Stimulated activated CD4-positive, alpha-beta T cell treated with anti-CD3 and anti-CD28 coated beads, TNF-alpha, amount 100 ng/mL, for 1 hour (primary cell): ENCODE measurements at places on chromosomes 7 and 10.

- DNase-seq = no peak
Observed at GRCh38 chr10:113158183-113158582, 208.1 kb downstream of the TCF7L2 start.

DNA sequence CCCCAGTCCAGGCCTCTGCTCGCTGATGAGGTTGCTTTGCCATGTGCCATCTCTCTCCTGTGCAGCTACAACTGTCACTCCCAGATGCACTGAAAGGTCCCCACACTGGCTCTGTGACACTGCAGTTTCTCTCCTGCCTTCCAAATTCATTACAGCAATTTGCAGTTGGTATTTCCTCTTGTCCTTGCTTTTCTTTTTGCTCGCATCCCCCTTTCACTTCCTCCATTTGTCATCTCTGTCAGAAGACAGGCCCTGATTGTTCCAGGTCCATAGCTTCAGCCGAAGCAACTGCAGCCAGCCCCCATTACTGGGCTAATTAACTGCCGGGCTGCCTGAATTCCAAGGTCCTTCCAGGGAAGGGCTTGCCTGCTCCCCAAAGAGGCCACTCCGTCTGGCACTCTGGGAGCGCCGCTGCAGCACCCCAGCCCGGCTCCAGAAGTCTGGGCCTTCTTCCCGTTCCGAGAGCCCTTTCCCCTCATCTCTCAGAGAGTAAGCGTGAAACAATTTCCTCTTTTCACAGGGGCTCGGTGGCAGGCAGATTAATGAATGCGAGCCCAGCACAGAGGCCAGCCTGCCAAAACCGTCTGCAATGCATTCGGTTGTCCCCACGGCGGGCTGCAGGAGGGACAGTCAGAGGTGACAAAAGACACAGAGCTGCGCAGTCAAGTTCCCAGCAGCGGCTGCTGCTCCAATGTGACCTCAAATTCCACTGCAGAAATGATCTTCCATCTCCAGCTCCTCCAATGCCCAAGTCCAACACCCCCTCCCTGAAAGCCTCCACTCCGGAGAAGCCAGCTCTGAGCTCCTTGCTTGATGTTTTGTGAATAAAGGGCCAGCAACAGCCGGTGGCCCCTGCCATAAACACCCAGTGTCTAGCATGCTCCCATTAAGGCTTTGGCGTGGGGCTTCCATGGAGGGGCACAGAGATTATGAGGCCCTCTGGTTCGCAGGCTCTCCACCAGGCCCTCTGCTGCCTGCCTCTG, 279.4 kb upstream of the HABP2 start:
- DNase-seq = no peak

DNA sequence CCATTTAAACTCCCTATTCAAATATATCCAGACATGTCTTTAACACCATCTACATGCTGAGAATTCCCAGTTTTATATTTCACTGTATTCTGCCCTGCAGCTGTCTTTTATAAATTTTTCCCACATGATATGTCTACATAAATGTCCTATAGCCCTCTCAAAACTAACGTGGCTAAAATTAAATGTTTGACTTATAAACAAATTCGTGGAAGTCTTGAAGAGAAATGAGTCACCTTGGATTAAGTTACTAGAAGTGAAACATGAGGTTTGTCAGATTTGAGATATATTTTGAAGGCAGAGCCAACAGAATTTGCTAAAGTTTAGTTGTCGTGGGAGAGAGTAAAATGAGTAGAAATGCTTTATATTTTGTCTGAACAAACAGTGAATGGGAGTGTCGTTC, 386.9 kb upstream of the CNTNAP2 start:
- no peak for DNase-seq

GRCh38 chr10:77021966-77022490, 615.6 kb downstream of the KCNMA1 start:
- DNase-seq = no peak

- no peak for DNase-seq
Observed at GRCh38 chr10:122699796-122700455, at the start of gene C10orf120. TSS of gene C10orf120 (minus strand) at chr10:122699846. CDS start at chr10:122699790, 56 bp downstream.

GRCh38 chr7:70347463-70348254, 749.4 kb downstream of the AUTS2 start:
- no peak for DNase-seq

DNA sequence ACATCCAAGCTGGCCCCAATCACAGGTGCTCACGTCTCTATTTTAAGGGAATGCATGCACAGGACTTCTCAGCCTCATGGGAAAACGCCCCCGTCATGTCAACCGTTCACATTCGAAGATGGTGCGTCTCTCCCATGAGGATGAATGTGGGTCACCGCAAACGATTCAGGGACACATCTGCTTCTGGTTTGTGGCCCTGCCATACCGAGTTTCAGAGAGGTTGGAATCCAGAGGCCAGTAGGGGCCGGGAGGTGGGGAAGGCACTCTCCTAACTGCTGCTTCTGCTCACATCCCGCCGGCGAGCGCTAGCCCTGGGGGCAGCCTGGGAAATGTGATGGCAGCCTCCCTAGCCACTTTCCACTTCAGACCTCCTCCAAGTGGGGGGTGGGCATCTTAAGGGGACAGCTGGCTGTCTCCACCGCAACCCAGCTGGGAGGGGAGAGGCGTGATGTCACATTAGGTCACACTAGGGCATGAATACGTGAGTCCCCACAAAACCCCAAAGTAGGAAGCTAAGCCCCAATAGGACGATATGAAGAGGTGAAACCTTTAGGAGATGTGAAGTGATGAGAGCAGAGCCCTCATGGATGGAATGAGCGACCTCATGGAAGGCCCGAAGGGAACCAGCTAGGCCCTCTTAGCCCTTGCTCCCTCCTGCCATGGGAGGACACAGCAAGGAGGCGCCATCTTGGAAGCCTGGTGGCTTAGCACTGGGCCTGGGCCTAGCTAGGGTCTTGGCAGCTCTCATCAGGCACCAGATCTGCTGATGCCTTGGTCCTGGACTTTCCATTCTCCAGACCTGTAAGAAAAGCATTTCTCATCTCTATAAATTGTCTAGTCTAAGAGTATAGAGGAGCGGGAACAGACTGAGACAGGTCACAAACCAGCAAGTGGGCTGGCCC, 107.8 kb downstream of the TCERG1L start:
- no peak for DNase-seq

- no peak for DNase-seq
Observed at GRCh38 chr10:76869931-76870330, 767.7 kb downstream of the KCNMA1 start.

GRCh38 chr7:121591926-121592325, 195.8 kb upstream of the FAM3C start:
- no peak for DNase-seq

GRCh38 chr10:121899727-121900126, 28.1 kb downstream of the ATE1 start:
- no peak for DNase-seq

DNA sequence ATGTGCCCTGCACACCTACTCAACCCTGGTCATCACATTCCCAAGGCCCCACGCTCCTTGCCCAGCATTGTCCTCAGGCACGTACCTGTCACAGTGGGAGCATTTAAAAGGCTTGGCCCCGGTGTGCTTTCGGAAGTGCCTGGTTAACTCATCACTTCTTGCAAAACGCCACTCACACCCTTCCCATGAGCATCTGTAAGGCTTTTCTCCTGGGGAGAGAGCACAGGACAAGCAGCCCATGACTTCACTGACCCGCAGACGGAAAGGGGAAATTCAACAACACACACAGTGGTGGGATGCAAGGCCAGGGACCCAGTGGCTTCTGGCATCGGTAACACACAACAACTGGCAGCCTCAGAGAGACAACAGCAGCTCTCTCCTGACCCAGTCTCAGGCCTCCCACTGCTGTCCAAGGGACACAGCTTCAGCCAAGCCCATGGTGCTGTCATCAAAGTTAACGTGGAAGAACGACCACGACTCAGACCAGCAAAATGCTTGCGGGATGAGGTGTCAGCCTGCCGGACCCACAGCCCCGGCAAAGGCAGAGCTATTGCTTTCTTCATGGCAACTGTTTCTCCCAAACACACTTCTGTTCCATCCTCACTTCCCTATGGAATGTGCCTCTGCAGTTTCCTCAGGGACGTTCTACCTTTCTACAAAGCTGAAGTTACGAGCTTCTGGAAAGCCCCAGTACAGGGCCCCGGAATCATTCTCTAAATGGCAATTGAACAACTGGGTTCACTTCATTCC, 4.8 kb downstream of the KLF6 start:
- DNase-seq = no peak

- no peak for DNase-seq
Observed at GRCh38 chr7:89002981-89003956, 207.7 kb upstream of the TEX47 start.

GRCh38 chr7:98997846-98998245, 119.5 kb downstream of the TRRAP start:
- DNase-seq = no peak

GRCh38 chr7:85038466-85038865, 148.4 kb downstream of the SEMA3D start:
- no peak for DNase-seq

GRCh38 chr7:102310414-102310815, 23.7 kb downstream of the SH2B2 start:
- no peak for DNase-seq

GRCh38 chr7:94239661-94240234, 154.9 kb upstream of the COL1A2 start:
- DNase-seq = no peak

DNA sequence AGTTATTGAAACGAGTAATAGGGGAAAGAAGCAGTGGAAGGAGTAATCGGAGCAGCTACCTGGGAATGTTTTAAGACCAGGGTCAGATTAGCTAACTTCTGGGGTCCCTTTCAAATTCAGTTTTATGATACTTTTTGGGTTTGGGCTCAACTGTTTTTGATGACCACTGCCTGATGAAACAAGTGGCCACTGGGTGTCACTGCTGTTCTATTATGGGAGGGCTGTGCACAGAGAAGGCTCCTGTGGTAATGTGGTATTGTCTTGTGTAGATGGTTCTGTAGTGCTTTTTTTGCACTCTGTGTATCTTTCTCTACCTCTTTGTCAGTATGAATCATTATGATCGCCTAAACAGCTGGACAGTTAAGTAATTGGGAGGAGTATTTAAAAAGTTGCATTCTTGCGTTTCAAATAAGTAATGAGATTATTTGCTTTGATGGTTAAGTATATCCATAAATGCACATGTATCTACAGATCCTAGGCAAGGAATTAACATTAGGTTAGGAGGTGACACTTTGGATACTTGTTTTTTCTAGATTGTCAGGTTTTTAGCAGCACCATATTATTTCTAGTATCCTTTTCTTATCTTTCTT, 128.4 kb downstream of the ABCA13 start:
- DNase-seq = no peak

DNA sequence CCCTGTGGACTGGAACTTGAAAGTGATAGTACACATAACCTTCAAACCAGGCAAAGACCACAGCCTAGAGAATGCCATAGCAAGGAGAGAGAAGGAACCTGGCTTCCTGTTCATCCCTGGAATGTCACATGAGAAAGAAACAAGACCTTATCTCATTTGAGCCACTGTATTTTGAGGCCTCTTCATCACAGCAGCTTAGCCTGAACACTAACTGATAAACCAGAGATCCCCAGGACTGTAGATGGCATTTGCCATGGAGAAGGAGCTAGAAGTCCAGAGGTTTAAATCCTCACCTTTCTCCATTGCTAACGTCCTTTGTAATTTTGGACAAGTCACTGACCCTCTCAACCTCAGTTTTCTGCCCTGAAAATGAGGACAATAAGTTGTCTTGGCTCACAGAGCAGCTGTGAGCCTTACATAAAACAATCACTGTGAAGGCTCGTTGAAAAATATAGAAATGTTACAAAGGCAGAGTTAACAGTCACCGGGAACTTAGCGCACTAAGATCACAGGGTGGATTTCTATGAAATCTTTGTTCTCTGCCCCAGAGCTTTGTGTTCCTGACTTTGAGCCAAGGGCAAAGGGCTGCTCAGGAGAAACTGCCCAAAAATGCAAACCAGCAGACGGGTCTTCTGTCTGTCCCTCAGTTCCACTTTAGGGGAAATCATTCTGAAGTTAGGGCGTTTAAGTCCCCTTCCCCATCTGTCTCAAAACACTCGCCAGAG, 197.0 kb downstream of the USP6NL start:
- DNase-seq = no peak

- no peak for DNase-seq
Observed at GRCh38 chr7:83036130-83036529, 126.6 kb downstream of the PCLO start.

DNA sequence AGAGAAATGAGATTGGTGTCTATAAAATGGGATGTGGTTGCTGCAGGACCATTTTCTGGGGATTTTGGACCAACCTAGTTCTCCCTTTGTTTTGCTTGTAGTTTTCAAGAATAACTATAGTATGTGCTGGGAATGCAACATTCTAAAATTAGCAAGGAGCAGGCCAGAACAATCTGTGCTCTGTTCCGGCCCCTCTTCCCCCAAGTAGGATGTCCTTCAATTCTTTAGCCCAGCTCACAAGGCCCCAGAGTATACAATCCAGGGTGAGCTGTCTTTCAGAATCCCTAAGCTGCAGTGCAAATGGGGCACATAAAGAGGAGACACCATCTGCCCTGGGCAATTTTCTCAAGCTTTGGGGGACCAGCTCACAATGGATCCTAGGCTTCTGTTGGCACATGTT, 809.1 kb downstream of the TNS3 start:
- no peak for DNase-seq

- no peak for DNase-seq
Observed at GRCh38 chr7:92614660-92615174, 24.5 kb upstream of the FAM133B start.

- no peak for DNase-seq
Observed at GRCh38 chr10:2920637-2921036, 146.7 kb upstream of the PFKP start.

- DNase-seq = no peak
Observed at GRCh38 chr7:146937836-146938235, 821.2 kb downstream of the CNTNAP2 start.
